ENCODE measurements at places on chromosomes 5 and 9. TPM values are rescaled to one million over a fixed set of nuclear protein-coding genes. Genes with fewer than 3 reads are reported as not detected.

GRCh38 chr5:141747152-141748141 lies 65.4 kb upstream of the ARAP3 start:
- DNase-seq: peak; percentile 22

- DNase-seq: no peak
Observed at GRCh38 chr9:7056254-7056653, 298.5 kb downstream of the KDM4C start.

- DNase-seq: no peak
Observed at GRCh38 chr5:74642543-74642863, 2.0 kb upstream of the ENC1 start.

DNA sequence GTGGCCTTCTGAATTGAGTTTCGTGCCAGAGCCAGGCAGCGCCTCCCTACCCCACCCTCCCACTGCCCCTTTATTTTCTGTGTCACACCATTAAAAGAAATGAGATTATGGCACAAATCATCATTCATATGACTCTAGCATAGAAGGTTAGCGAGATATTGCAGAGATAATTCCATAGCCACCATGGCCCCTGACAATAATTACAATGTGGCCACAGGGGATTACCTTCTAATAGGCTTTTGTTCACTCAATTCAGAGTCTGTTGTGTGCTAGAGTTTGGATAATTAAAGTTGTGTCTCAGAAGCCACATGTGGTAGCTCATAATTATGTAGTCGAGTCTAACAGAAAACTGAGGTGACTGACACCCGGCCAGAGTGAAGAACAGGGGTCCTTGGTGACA lies 428.1 kb downstream of the ARHGEF28 start:
- no peak for DNase-seq

- DNase-seq: no peak
Observed at GRCh38 chr9:129774791-129775447, 22.1 kb upstream of the PTGES start.

NACC2 gene
- total RNA-seq: 2.9 TPM

ANKRA2 gene
- 33.8 TPM for total RNA-seq

SPINK7 gene
- 0.59 TPM for total RNA-seq

IL13 gene
- total RNA-seq: 0.10 TPM

CENPK gene
- 20.3 TPM for total RNA-seq

TLX3 gene
- total RNA-seq: not detected
